ENCODE measurements at places on chromosomes 1 and 21.

DNA sequence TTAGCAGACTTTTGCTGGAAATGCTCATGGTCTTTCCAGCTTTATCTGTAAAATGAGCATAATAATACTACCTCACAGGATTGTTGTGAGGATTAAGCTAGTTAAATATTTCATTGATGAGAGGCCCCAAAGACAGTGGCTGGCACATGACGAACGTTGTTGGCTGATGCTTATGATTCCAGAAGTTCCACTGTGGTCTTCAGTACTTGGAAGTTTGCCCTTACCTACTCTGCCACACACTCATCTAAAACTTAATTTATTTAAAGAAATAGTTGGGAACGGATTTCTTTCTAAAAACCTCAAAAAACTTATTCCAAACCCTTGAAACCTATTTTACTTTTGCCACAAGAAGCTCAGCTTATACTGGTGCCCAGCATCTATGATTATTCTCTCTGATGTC is 170.7 kb downstream of the DHRS3 start:
- no peak for DNase-seq

- DNase-seq = no peak
These were observed 18.0 kb downstream of the INKA2 start for GRCh38 chr1:111720977-111721786.

- no peak for DNase-seq
These were observed 45.0 kb upstream of the ADARB1 start for GRCh38 chr21:45029298-45029947.

DNA sequence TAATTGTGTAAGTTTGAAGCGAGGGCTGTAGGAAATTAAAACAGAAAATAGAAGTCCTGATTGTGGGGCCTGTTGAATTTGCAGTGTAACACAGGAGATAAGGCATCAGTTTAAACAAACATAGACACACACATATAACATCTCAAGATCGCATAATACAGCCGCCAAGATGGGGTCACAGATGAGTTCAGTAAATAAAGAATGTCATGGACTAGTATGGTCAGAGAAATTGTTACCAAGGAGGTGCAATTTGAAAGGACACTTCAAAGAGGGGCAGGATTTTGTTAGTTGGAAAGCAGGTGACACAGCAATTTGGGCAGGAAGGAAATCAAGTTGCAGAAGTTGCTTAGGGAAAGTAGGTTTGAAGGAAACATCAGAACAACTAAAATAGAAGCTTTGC is 450.0 kb downstream of the USP25 start:
- no peak for DNase-seq

GRCh38 chr1:17539477-17540254 is at the start of gene ARHGEF10L:
TSS of gene ARHGEF10L (plus strand) at chr1:17539698. CDS start at chr1:17580596, 40,898 bp downstream.
- no peak for DNase-seq

- no peak for DNase-seq
These were observed 18.6 kb downstream of the ABCG1 start for GRCh38 chr21:42237577-42237976.

- DNase-seq = no peak
These were observed 295.0 kb downstream of the VAV3 start for GRCh38 chr1:107669996-107670395.
